Inflammatory macrophage (primary cell): ENCODE measurements at places on chromosomes 11 and 22.

DNA sequence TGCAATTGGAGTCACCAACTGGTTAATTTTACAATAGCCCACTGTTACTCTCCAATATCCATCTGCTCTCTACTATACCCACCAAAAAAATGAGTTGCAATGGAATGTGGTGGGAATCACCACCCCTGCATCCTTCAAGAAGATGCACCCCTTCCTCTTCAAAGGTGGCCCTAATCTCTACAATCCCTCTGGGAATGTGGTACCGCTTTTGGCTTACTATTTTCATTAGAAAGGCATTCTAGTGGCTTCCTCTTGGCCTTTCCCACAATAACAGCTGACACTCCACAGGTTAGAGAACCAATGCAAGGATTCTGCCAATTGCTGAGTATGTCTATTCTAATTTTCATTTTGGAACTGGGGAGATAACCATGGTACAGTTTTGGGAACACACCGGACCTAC, 33.2 kb upstream of the CWF19L2 start:
- DNase-seq: no peak

- no peak for DNase-seq
Measured at GRCh38 chr11:10699072-10699471, 5.5 kb upstream of the IRAG1 start.

DNA sequence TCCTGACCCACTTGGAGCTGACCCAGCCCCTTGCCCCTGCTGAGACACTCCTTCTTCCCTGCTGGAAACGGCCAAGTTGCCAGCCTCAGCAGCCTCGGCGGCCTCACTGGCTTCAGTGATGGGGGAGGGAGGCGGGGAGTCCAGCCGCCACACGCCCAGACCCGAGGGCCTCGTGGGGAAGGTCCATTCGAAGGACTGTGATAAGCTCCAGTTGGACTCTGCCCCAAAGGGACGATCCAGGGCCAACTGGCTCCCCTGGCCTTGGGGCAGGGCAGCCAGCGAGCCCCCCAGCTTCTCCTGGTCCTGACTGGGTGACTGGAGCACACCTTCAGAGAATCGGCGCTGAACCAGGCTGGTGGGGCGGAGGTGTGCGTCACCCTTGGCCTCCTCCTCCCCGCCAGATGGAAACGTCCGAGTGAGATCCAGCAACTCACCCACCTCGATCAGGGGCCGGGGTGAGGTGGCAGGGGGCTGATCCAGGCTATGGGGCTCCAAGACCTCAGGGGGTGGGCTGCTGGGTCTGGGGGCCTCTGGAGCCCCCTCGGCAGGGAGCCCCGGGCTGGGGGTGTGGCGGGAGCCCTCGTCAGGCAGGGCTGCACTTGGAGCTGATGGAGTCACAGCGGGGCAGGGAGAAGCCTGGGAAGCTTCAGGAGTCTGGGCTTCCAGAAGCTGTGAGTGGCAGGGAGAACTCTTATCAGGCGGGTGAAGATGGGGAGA, 11.5 kb downstream of the TNKS1BP1 start:
- DNase-seq: no peak

GRCh38 chr11:107916671-107917241, 11.5 kb upstream of the RAB39A start:
- peak; percentile 32 for DNase-seq

- no peak for DNase-seq
Measured at GRCh38 chr11:115092516-115092915, 411.7 kb downstream of the CADM1 start.

DNA sequence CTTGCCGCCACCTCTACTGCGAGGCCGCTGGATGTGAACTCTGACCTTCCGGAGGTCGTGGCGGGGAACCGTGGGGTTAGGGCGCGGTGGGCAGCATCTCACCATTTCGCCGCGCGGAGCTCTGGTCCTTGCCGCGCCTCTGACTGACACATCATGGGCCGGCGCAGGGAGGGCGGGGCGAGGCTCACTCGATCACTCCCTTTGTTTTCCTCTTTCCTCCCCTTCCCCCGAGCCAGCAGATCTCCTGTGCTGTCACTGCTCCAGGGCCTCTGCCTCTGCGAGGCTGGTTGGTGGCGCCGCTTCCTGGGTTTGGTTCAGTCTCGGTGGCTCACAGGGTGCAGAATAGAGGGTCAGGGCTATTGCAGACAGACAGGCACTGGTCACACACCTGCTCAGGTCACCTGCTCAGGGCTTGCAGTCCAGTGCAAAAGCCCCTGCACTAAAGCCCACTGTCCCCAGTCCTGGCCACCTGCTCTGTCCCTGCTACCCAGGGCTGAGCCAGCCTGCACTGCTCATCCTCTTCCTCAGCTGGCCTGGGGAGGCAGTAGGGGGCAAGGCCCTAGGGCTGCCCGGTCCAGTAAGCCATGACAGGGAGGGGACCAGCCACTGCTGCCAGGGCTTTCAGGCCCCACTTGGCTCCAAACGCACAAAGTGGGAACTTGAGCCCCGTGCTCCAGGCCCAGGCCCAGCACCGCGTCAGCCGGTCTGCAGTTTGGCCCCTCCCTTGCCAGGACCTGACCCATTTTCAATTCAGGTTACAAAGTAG, 36.2 kb downstream of the PISD start:
- no peak for DNase-seq

DNA sequence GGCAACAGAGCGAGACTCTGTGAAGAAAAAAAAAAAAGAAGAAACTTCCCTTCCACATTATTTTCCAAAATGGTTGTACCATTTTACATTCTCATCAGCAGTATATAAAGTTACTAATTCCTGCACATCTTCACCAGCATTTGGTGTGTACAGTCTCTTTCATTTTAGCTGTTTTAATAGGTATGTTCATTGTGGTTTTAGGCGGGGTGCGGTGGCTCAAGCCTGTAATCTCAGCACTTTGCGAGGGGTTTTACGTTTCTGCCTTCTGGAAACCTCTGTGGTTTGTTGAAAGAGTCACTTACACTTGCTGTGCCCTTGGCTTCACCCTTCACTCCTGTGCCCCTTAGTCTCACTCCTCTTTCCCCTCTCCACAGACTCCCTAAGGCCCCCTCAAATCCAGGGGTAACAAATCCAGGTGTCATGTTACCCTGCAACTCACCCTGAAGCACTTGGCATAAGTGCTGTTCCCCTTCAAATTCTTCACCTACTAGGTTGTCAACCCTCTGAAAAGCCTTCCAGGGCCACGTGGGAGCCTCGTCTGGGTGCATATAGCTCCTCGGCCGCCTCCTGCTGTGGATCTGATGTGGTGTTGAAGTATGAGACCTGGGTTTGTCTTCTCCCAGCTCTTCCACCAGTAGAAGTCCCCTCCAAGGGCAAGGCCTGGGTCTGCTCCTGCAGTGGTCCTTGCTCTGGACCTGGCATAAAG, 20.8 kb downstream of the TOB2 start:
- no peak for DNase-seq

GRCh38 chr11:114398303-114398920, 1.9 kb downstream of the C11orf71 start:
- no peak for DNase-seq

DNA sequence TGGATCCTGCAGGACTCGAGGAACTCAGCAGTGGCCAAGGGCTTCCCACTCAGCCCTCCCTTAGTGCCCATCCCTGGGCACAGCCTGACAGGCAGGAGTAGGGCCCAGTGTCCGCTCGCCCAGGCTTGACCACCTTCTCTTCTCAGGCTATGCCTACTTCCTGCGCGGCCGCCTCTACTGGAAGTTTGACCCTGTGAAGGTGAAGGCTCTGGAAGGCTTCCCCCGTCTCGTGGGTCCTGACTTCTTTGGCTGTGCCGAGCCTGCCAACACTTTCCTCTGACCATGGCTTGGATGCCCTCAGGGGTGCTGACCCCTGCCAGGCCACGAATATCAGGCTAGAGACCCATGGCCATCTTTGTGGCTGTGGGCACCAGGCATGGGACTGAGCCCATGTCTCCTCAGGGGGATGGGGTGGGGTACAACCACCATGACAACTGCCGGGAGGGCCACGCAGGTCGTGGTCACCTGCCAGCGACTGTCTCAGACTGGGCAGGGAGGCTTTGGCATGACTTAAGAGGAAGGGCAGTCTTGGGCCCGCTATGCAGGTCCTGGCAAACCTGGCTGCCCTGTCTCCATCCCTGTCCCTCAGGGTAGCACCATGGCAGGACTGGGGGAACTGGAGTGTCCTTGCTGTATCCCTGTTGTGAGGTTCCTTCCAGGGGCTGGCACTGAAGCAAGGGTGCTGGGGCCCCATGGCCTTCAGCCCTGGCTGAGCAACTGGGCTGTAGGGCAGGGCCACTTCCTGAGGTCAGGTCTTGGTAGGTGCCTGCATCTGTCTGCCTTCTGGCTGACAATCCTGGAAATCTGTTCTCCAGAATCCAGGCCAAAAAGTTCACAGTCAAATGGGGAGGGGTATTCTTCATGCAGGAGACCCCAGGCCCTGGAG, 3.3 kb upstream of the SMARCB1 start:
- DNase-seq: no peak

- no peak for DNase-seq
Measured at GRCh38 chr11:27757953-27758352, 57.7 kb upstream of the BDNF start.

DNA sequence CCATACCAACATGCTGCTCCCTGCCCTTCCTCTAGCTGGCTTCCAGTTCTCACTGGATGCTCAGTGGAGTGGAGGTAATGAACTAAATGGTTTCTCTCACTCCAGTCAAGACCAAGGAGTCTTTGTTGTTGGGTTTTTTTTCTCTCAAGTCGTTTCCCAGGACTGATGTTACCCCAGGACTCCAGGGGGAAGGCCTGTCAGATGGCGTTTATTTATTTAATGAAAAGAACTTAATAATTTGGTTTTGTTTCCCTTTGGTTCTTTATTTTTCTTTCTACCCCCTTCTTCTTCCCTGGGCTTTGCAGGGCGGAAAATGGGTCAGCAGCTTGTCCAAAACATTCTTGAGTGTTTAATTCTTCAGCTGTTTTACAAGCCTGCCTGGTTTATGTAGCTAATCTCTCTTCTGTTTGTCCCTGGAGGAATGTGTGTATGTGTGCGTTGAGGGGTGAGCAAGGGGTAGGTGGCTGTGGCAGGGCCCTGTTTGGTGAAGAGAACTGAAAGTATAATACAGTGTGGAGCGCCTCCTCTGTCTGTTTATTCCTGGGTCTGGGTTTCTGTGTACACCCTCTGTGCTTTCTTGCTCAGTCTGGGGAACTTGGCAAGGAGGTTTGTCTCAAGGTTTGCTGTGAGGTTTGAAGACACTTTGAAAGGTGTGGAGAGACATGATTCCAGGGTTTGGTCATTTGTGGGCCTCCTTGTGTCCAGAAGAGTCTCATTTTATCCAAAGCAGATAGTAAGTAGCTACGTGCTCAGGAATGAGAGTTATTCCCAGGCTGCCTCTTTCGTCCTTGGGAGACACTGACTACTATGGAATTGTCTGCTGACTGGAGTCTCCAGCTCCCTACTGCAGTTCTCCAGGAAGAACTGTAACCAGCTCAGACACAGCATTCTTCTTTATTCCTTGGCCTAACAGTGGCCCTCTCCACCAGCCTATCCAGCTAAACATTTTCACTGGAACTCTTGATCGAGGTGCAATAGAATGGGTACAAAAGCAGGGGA, 175.5 kb downstream of the ADAMTS15 start:
- DNase-seq: no peak

DNA sequence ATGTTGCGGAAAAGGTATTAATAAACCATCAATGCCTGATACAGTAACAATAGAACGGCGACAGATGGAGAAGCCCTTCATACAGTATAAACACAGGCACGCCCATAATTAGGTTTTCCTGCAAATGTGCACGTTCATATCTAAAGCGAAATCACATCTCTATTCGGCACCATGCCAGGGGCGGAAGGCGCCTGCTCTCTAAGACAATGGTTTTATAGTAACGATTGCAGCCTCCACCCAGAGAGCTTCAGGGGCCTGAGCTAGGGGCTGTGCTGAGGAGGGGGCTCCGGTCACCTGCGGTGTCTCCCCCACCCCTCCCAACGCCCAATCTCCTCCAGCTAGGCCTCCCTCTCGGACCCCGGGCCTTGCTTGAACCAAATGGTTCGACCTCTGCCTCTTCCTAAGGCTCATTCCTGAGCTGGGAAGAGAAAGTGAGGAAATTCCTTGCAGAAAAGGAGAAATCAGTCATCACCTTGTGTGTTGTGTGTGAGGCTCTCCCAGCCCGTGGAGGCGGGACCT, 9.6 kb downstream of the KRTAP5-5 start:
- no peak for DNase-seq

- no peak for DNase-seq
Measured at GRCh38 chr22:46312056-46312455, 15.4 kb downstream of the GTSE1 start.

GRCh38 chr11:71964641-71965040, 34.1 kb upstream of the IL18BP start:
- no peak for DNase-seq

DNA sequence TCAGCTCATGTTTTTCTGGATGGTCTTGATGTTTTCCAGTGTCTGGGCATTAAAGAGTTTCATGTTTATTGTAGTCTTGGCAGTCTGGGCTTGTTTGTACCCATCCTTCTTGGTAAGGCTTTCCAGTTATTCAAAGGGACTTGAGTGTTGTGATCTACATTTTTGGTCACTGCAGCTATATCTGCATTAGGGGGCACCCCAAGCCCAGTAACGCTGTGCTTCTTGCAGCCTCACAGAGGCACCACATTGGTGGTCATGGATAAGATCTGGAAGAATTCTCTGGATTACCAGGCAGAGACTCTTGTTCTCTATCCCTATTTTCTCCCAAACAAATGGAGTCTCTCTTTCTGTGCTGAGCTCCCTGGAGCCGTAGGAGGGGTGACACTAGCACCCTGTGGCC, 451.5 kb upstream of the FAT3 start:
- DNase-seq: no peak

- no peak for DNase-seq
Measured at GRCh38 chr22:25172153-25172552, 27.5 kb upstream of the CRYBB3 start.

GRCh38 chr22:49724030-49724892, 103.4 kb downstream of the BRD1 start:
- DNase-seq: no peak

DNA sequence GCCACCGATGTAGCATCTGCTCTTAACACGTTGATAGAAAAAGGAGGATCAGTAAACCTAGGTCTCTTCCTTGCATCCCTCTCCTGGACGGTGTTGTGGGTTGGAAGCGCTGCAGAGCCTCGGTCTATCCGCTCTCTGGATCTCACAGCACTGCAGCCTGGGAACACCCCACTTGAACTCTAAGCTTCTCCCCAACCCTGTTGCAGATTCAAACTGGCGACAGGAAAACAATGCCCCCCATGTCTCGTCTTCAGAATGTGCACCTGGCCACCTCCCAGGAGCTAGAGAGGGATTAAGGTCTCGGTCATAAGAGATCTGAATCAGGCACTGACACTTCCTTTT, 454 bp downstream of the TMEM218 start:
- DNase-seq: peak; percentile 6

GRCh38 chr11:285894-286220, 3.1 kb upstream of the PGGHG start:
- DNase-seq: no peak

GRCh38 chr11:59545179-59546020, 34.1 kb downstream of the OR4D9 start:
- no peak for DNase-seq

DNA sequence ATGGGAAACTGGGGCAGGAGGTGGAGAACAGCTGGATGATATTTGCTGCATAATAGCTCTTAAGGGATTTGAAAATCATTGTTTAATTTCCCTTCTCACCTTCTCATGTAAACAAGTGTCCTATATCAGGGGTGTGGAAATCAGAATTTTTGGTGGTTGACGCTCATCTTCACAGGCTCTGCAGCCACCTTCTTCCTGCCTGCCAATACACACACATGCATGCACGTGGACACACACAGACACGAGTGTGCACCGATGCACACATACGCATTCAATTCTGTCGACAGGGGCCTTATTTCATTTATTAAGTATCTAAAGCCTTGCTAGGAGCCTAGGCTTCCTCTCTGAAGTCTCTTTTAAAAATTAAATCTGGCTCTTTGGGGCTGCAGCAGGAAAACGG, 349.4 kb upstream of the NCAM1 start:
- no peak for DNase-seq

- peak; percentile 82 for DNase-seq
Measured at GRCh38 chr11:72741429-72741833, 10.8 kb downstream of the ARAP1 start.
